ENCODE measurements at places on chromosomes 3 and 15. TPM values are rescaled to one million over a fixed set of nuclear protein-coding genes. Genes with fewer than 3 reads are reported as not detected.

The IQCF5 gene
- not detected for total RNA-seq

The ZNF660 gene
- 2.7 TPM for total RNA-seq

The RLBP1 gene
- 0.52 TPM for total RNA-seq

The CHRM5 gene
- total RNA-seq: not detected

The UROC1 gene
- not detected for total RNA-seq

The LRRIQ4 gene
- total RNA-seq: 0.23 TPM
